ENCODE measurements at places on chromosomes 4 and X.

DNA sequence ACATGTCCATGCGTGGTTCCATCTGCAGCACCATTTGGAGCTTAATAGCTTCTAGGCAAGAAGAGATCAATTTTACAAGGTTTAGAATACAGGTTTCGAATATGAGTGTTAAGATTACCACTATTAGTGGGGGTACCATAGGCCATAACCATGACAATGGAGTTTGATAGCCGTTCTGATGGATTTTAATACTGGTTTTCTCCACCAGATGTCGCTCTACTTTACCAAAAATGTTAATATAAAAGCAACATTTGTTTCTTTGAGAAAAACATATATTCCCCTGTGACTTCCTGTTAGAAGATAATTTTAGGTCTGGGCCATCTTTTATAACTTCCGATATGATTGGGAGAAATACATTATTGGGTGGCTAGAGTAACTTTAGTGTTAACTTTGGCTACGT is 499.7 kb upstream of the POU3F4 start:
- DNase-seq = no peak

DNA sequence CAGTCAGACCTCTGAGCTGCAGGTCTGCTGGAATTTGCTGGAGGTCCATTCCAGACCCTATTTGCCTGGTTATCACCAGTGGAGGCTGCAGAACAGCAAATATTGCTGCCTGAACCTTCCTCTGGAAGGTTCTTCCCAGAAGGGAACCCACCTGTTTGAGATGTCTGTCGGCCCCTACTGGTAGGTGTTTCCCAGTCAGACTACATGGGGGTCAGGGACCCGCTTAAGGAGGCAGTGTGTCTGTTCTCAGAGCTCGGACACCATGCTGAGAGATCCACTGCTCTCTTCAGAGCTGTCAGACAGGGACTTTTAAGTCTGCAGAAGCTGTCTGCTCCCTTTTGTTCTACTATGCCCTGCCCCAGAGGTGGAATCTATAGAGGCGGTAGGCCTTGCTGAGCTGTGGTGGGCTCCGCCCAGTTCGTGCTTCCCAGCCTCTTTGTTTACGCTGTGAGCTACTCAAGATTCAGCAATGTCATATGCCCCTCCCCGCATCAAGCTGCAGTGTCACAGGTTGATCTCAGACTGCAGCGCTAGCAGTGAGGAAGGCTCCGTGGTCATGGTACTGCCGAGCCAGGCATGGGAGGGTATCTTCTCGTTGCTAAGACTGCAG is 44.1 kb upstream of the KDR start:
- no peak for DNase-seq

DNA sequence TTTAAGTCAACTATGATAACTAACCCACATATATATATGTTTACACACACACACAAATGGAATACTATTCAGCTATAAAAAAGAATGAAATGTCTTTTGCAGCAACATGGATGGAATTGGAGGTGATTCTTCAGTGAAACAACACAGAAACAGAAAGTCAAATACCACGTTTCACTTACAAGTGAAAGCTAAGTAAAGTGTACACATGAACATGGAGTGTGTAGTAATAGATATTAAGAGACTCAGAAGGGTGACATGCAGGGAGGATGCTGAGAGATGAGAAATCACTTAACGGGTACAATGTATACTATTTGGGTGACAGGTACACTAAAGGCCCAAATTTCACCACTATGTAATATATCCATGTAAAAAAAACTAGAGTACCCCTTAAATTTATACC is 146.5 kb downstream of the FBXW7 start:
- DNase-seq = no peak

GRCh38 chrX:331151-331824 is 12.7 kb upstream of the GTPBP6 start:
- DNase-seq = no peak

DNA sequence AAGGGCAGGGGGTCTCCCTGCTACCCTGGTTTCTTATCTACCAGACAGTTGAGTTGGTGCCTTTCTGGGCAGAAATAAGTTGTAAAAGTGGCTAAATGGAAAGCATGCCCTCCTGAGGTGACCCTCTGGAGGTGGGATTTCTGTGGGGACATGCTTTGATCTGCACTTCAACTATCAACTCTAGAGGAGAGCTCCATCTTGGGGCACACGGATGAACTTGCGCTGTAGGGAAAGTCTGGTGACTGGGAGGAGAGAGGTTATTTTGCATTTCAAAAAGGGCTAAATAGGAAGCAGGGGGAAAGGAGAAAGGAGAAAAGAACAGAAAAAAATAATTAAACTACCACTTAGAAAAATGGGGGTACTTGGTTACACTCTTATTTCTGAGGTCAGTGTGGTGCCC is 12.7 kb upstream of the RHOXF2B start:
- DNase-seq = no peak

DNA sequence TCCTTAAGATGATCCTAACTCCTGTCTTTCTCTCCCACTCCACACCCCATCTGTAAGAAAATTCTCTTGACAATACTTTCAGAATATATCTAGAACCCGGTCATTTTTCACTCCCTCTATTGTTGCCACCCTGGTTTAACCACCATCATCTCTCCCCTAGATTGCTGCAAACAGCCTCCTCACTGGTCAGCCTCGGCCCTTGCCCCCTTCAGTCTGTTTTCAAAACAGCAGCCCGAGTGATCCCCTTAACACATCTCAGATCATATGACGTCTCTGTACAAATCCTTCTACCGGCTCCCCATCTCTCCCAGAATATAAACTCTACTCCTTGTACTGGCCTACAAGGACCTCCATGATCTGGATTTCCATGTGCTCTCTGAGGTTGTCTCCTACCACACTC is 35.2 kb upstream of the F9 start:
- DNase-seq = no peak

- DNase-seq = no peak
Observed at GRCh38 chr4:188106454-188106853, 2.9 kb downstream of the TRIML2 start.

DNA sequence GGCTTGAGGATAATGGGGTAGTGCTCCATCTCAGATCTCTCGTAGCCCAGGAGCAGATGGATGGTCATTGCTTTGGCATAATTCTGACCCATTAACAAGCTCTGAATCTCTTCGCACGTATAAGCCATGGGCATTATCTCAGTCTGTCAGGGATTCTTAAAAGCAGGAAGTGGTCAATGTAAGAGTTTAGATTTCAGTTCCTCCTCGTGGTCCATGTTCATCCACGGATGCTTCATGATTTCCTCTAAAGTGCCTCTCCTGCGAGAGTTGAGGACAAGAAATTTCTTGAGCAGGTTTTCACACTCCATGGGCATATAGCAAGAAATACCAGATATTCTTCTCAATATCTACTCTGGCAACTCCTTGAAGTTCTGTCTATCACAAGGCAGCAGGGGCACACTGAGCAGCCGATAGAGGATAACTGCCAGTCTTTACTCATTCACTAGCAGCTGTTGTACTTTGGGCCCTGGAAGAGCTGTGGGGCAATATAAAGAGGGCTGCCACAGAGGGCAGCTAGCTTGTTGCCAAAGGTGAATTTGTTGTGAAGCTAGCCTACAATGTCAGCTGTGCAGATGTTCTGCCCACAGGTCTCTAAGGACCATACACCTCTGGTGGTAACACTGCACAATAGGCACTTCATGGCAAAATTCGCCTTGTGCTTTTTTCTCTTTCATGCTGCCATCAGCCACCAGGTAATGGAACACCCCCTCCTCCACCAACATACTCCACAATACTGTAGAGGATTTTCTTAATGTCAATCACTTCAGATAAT is 52.0 kb upstream of the WDR17 start:
- no peak for DNase-seq

DNA sequence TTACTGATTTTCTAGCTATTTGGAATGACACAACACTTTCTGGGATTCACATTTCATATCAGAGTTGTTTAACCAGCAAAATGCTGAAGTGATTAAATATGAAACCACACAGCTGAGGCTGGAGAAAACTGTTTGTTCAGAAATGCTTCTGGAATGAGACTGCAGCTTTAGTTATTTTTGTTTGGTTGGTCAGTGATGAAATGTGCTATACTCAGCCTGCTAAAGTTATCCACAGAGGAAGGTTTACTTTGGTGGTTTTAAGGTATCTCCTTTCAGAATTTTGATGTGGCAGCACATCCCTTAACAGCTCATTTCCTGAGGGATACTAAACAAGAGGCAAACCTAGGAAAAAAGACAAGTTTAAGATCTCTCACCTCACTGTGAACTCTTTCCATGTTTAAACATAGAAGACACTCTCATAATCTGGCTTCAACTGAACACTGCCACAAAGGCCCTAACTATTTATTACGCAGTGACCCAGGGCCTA is 106.6 kb upstream of the PDE5A start:
- no peak for DNase-seq

DNA sequence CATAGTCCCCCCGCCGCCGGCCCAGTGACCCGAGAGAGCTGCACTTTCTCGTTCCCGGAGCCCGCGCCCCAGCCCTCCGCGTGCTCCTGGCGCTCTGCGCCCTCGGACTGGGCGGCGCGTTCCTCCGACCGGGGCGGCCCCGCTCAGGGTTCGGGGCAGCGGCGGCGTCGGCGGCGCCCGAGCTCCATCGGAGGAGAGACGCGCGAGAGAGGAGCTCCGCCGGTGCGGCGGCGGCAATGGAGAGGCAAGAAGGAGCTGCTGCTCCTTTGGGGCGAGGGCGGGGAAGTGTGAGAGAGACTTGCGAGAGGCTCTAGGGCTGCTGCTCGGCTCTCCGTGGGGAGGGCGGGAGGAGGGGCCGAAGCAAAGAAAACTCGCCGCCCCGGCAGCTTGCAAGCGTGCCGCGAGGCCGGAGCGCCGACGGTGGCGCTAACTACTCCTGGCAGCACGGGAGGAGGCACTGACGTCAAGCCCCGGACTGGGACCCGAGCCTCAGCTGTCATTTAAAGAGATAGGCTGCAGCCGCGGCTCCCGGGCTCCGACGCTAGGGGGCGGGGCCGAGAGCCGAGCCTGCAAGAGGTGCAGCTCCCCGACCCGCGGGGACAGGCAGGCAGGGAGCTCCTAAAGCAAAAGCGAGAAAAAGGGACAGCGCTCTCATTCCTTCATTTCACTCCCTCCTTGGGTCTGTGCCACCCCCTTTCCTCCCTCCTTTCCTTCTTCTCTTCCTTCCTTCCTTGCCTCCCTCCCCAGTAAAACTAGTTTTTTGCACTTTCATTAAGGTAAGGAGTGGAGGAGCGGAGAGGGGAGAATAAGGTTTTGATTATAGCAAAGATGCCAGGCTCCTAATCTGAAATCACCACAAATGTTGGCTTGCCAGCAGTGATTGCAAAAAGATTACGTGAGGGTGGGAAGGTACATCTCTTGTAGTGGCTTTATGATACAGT is at the start of gene KCTD8:
Gene KCTD8 (minus strand): TSS at position 289 of the 941 bp plus-strand sequence.
- no peak for DNase-seq

DNA sequence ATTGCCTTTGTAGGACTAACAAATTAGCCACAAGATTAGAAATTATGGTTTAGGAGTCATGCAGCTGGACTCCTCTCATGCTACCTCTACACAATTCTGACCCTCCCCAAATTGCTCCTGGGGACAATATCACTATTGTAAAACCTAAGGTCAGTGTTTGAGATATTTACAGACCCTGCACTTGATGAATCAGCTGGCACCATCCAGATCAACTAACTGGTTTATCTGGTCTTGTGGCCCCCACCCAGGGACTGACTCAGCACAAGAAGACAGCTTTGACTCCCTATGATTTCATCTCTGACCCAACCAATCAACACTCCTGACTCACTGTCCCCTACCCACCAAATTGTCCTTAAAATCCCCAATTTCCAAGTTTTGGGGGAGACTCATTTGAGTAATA is 192.4 kb downstream of the STPG2 start:
- DNase-seq = no peak

DNA sequence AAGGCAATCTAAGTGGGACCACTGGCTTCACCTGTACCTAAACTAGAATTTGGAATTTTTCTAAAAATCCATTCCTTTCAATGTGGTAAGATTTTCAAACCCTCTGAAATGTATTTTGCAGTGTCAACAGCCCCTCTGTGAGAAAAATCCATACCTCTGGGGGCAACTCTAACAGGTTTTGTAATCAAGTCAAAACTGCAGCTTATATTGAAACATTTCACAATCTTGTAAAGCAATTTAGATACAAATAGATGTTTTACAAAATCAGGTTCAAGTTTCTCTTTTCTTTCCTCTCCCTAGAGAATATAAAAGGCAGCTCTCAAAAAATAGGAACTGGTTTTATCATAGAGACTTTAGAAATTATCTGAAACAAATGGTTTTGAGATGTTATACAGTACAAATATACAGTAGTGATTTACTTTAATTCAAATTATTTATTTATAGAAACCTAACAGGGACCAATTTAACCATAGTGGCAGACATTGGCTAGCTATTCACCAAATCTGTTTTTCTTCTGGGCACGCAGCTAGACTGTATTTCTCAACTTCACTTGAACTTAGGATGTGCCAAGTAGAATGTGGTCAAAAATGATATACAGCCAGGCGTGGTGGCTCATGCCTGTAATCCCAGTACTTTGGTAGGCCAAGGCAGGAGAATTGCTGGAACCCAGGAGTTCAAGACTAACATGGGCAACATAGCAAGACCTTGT is 36.3 kb upstream of the SPINK2 start:
- no peak for DNase-seq

GRCh38 chrX:70168238-70169188 is 8.8 kb upstream of the DGAT2L6 start:
- DNase-seq = no peak

- DNase-seq = no peak
Observed at GRCh38 chr4:120266602-120267001, 200.0 kb upstream of the MAD2L1 start.

- DNase-seq = no peak
Observed at GRCh38 chr4:151664289-151664688, 96.5 kb downstream of the GATB start.

DNA sequence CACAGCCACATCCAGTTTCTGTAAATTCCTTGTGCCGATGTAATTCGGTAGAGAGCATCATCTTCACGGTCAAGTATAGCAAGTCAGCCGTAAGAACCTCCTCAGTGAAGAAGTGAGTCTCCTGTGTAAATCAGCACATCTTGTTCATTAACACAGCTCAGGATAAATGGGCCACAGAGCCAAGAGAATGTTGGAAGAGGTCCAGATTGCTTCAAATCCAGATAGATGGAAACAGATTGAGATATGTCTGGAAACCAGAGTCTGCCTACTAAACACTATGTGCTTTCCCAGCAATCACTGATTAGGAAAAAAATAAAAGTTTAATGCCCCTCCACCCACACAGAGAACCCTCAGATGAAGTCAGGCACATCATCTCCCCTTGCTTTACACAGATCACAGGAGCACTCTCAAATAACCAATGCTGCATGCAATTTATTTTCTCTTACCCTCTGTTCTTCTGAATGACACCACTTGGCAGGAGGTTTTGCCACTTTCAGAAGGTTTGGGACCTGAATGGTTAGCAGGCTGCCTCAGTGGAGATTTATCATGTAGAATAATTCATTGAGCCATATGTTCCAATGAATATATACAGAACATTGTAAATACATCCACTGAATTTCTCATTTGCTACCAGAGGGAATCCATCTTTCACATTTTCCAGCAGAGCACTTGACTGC is 357.7 kb downstream of the C4orf33 start:
- DNase-seq = no peak

GRCh38 chr4:184147858-184148737 is 69.6 kb downstream of the ENPP6 start:
- no peak for DNase-seq
